ENCODE measurements at places on chromosomes 6 and 20.

- DNase-seq, result no peak
These were observed 37.3 kb upstream of the SAYSD1 start for GRCh38 chr6:39152262-39152661.

DNA sequence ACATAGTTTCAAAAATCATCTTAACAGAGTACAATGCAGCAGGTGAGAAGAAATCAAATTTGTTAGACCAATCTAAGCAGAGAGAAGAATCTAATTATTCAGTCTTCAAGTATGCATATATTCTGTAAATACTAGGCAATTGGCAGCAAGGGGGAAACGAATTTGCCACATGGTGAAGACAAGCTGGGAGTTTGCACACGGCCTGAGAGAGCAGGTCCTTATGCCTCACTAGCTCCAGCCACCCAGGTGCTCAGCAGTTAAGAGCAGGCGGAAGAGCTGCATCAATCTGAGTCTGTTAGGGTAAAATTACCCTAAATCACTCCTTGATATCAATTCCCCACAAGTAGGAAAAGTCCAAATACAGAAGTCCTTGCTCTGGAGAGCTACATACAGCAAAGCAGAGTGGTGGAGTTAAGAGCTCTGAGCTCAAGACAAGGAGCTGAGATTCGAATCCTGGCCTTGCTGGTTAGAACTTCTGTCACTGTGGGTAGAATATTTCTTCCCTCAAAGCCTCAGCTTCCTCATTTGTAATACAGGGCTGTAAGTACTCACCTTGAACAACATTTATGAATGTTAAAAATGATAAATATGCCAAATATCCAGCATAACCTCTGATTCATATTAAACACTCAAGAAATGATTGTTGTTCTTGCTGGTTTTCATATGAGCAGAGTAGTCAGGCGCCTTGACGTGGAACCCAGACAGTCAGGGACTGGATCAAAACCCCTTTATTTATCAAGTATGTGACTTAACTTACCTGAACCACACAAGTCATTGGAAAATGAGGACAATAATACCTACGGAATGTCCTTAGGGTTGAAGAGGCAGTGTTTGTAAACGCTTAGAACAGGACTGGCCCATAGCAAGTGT is 444.2 kb downstream of the CDH26 start:
- DNase-seq, result no peak

DNA sequence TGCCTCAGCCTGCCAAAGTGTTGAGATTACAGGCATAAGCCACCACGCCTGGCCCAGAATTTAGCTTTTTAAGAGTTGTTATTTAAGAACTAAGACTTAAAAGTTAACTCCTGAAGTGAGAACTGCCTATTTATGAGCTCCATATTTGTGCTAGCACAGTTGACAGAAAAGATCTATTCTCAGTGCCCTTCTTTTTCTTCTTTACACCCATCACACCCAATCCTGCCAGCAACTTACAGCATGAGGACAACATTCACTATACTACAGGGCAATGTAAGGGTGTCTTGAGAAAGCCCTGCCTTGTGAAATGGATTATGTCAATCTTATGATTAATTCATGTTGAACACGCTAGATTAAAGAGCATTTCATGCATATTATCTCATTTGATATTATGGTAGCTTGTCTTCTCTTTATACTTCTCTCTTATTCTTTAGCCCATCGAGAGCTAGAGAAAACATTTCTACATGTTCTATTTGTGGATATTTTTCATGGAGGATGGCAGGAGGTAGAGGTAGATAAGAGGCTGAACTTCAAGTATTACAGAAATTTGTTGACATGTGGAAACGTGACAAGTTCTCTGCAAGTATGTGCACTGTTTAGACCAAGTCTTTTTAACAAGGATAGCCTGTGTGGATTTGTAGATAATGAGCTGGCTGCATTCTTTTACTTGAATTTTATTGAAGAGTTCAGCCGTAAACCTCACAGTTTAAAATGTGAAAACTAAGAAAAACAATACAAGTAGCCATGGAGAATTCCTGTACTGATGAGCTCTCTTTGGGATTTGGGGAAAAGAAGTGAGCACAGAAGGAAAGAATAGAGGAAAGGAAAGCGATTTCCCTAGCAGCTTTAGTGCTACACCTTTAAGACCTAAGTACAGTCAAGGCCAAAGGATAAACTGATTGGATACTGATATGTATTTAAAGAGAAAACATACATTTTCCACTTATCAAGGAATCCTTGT is 212.2 kb downstream of the ARHGAP18 start:
- DNase-seq, result no peak

GRCh38 chr20:44021900-44022299 is 107.2 kb downstream of the TOX2 start:
- no peak for DNase-seq

- DNase-seq, result no peak
These were observed 10.5 kb upstream of the CLDN20 start for GRCh38 chr6:155253337-155253736.

DNA sequence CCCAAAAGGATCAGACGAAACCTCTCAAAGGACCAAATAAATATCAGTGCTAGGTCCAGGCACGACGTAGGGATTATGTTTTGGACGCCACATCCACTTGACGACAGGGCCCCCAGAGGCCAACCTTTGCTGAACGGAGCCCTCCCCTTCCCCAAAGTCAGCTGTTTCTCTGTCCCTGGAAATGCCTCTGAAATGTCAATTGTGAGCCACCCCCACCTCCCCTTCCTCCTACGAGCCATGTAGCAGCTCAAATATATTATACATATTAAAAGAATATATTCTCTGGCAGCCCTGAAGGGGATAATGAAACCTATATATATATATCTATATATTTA is 39.6 kb upstream of the BLCAP start:
- no peak for DNase-seq

DNA sequence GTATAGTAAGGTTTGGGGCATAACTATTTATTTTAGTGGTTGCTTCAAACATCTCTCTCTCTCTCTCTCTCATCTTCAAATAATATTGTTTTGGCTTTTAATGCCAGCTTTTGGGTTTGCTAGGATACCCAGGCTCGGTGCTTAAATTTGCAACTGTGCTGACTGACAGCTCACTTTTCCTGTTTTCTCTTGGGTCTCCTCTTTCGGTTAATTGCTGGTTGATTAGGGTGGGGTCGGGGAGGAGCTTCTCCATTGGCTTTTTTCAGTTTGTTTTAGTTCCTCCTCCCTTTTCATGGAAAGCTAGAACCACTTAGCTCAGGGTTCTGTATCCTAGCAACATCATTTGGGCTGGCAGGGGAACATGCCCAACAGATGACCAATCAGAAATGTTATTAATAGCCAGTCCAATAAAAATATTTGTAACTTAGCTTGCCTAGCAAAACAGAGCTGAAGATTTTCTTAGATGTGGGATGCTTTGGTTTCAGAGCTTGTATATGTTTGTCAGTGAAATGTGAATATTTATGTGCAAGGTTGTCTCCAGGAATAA is 11.3 kb downstream of the TFAP2B start:
- DNase-seq, result no peak

GRCh38 chr20:10963717-10964266 is 290.0 kb upstream of the JAG1 start:
- no peak for DNase-seq

DNA sequence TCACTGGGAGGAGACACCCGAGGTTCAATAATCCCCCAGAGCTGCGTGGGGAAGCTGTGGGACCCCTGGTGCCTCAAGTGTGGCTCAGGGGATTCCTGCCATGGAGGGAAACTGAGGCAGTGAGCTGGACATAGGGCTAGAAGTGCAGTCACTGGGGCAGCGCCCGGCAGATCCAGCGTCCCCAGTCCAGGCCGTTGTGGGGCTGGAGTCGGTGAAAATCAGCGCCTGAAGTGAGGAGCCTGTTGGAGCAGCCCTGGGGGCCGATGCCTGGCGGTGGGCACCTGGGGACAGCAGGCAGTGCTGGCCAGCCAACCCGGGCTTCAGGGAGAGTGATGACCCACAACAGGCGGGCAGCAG is 2.2 kb upstream of the COL9A3 start:
- no peak for DNase-seq

DNA sequence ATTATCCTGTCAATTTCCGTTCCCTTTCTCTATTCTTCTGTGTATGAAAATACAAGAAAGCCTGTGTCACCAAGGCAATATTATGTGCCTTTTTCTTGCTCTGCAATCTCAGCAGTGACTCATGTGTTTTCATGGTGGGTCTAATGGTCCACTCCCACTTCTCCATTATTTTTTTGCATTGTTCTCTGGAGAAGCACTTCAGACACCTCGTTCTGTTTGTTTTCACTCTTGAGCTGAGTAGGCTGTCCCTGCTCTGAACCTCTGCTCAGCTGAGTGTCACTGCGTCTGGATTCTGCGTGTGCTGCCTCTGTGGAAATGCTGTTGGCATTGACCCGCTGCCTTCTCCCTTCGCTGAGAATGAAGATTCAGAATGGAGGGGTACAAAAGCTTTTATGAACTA is 230.6 kb downstream of the TMEM242 start:
- no peak for DNase-seq

GRCh38 chr6:15993716-15994228 is 135.1 kb upstream of the MYLIP start:
- no peak for DNase-seq

DNA sequence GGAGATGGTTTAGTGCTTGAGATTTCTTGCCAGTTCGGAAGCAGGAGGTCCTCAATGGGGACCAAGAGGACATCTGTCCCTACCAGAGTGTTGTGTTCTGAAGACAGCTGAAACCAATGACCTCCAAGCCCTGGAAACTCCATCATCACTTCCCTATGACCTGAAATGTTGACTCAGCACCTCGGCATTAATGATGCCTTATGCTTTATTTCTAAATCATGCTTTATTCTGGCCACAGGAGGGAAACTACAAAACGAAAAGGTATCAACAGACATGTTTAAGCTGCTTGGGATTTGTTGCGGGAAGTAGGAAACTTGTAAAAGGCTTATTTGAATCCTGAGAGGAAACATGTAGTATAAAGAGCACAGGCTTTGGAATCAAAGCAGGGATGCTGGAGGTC is 389.1 kb upstream of the CHD6 start:
- no peak for DNase-seq

DNA sequence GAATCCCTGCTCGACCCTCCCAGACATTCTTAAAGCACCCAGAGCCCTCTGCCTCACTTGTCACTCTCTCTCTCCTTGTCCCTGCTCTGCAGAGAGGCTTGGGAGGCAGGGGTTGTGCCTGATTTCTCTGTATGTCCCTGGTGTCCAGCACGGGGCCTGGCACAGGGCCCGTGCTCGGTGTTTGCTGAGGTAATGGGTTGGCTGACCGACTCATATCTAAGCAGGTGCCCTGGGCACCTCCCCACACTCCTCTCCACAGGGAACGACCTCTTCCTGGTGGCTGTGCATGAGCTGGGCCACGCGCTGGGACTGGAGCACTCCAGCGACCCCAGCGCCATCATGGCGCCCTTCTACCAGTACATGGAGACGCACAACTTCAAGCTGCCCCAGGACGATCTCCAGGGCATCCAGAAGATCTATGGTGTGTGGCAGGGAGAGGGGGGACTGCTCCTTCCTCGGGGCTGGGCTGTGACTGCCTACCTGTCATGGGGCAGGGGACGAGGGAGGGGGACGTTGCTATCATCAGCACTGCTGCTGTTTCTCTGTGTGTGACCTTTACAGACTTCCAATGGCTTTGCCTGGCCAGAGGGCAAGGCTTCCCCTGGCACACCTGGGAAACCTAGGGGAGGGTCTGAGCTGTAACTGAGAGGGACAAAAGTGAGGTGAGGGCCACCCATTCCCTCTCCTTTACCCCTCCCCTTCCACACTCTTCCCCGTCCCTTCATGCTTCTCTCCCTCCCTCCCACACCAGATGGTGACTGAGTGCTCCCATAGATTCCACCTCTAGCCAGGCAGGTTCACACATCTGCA is 14.2 kb downstream of the MMP24OS start:
- DNase-seq, result no peak

GRCh38 chr20:41133709-41134361 is 3.5 kb upstream of the PLCG1 start:
- DNase-seq, result no peak

DNA sequence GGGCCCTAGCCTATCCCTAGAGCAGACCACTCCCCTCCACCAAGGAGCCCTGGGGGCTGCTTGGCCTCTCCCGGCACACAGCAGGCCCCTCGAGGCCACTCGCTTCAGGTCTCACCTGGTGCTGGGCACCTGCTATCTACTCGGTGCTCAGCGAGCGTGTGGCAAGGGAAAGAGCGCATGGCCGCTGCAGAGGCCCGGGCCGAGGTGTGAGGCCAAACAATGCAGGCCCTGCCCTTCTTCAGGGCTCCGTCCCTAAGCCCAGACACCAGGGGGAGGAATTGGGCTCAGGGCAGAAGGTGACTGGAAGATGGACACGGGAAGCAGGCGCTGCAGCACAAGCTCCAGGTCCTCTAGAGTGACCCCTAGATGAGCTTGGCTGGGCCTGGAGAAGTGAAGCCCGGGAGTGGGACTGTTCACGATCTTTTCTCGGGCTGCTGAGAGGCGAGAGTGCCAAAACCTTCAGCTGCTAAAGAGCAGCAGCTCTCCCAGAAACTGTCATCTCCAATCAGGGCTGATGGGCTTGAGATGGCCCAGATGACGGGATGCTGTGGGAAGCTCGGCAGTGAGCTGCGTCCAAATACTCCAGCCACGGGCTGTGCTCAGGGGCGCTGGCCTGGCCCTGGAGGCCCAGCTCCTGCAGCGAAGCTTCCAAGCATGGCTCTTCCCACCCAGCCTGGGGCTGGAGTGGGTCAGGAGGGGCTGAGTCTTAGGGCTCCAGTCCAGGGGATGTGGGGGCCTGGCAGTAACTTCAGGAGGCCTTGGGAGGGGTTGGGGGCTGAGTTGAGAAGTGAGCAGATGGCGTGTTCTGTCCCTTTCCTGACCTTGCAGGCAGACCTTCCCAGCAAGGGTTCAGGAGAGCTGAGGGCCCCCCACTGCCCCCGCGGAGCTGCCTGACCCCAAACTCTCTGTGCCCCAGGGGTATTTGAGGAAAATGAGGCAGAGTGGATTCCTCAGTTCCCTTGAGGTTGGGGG is 43.7 kb downstream of the APCDD1L start:
- peak; percentile 35 for DNase-seq

- DNase-seq, result no peak
These were observed 71.5 kb upstream of the LAMP5 start for GRCh38 chr20:9442858-9443257.

- no peak for DNase-seq
These were observed 218.3 kb downstream of the PREX1 start for GRCh38 chr20:48609491-48609978.

GRCh38 chr20:39716796-39717341 is 754.7 kb downstream of the DHX35 start:
- no peak for DNase-seq

GRCh38 chr6:4905826-4906225 is 98.0 kb downstream of the RPP40 start:
- no peak for DNase-seq

GRCh38 chr6:151553416-151554165 is 59.8 kb downstream of the CCDC170 start:
- no peak for DNase-seq

DNA sequence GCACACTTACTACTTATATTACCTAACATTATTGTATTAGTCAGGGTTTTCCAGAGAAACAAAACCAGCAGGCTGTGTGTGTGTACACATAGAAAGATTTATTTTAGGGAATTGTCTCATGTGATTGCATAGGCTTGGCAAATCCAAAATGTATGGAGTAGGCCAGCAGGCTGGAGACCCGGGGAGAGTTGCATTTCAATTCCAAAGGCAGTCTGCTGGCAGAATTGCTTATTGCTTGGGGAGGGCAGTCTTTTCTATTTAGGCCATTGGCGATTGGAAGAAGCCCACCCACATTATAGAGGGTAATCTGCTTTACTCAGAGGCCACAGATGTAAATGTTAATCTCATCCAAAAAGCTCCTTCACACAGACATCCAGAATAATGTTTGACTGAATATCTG is 157.0 kb downstream of the ADGRG6 start:
- DNase-seq, result no peak

All from WERI-Rb-1 (cell line).